ENCODE measurements at places on chromosomes 1 and 21.
A peak's percentile ranks its signal among the peaks of the same experiment; 100 is the strongest.

DNA sequence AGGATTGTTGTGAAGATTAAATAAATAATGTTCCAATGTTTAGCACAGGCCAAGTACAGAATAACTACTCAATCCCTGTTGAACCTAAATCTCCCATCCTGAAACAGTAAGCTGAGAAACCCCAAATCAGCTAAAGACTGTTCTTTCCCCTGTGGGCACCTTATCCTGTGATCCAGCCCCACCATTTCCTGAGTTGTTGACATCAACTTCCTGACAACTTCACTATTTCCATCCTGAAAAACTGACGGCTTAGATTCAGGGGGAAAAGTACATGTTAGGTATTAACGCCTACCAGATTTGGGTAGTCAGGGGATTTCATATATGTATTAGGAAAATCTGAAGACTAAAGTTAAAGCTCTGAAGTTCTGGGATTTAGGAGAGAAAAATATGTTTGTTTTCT, 51.7 kb upstream of the PALMD start:
- DNase-seq: no peak

- no peak for DNase-seq
Observed at GRCh38 chr21:32331444-32332305, 33.0 kb downstream of the MRAP start.

GRCh38 chr1:205791568-205792180, 16.4 kb upstream of the RAB29 start:
- peak; percentile 72 for DNase-seq

- DNase-seq: no peak
Observed at GRCh38 chr1:221598122-221598521, 143.8 kb downstream of the DUSP10 start.

DNA sequence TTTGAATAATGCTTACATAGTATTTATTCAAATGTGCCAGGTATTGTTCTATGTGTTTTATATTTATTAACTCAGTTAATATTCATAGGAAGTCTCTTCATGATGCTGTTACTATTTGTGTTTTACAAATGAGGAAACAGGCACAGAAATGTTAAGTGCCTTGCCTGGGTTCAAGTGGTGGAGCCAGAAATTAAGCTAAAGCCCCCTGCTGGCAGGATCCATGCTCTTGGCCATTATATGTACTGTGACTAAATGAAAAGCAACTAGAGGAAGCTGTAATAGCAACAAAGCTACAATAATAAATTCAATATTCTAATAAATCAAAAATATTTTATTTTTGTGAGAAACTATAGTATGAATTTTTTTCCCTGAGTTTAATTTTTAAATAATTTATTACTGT, 30.0 kb downstream of the IARS2 start:
- peak; percentile 36 for DNase-seq

- no peak for DNase-seq
Observed at GRCh38 chr1:230280054-230280795, 145.9 kb downstream of the PGBD5 start.

GRCh38 chr21:15976807-15977206, 247.0 kb downstream of the USP25 start:
- DNase-seq: no peak

DNA sequence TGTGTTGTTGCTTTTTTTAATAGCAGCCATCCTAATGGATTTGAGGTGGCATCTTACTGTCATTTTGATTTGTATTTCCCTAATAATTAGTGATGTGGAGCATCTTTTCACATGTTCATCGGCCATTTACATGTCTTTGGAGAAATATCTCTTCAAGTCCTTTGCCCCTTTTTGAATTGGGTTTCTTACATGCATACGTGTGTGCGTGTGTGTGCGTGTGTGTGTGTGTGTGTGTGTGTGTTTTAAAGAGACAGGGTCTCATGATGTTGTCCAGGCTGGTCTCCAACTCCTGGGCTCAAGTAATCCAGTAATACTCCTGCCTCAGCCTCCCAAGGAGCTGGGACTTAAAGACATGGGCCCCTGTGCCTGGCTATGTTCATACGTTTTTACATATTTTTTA, 9.5 kb downstream of the PKNOX1 start:
- DNase-seq: no peak

- DNase-seq: peak; percentile 62
Observed at GRCh38 chr1:174114788-174115448, 44.4 kb upstream of the RABGAP1L start.

Data from MM.1S (cell line).